ENCODE measurements at places on chromosomes 4 and X.

GRCh38 chr4:76690011-76690905, 207.7 kb downstream of the SOWAHB start:
- DNase-seq: no peak

DNA sequence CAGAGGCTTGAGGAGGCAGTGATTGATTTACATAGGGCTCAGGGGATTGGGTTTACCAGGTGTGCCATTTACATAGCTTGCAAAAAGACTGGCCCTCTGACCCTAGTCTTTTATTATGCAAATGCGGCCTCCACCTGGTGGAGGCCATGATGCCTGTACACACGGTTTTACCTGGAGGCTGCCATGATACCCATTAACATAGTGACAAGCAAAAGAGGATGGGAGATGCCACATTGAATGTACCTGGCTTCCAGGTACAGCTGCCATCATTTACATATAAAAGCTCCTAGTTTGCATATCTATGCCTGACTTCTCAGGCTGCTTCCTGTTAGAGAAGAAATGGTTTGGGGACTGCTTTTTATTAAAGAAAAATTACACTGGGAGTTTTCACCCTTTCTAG, 72.0 kb downstream of the NEXMIF start:
- no peak for DNase-seq

GRCh38 chr4:48718818-48719465, 61.1 kb downstream of the FRYL start:
- DNase-seq: no peak

GRCh38 chr4:112031712-112032328, 113.4 kb upstream of the FAM241A start:
- DNase-seq: peak; percentile 65

- DNase-seq: no peak
Observed at GRCh38 chr4:139567159-139567870, 11.3 kb upstream of the SETD7 start.

GRCh38 chr4:62670514-62670913, 1470.4 kb downstream of the ADGRL3 start:
- DNase-seq: no peak

DNA sequence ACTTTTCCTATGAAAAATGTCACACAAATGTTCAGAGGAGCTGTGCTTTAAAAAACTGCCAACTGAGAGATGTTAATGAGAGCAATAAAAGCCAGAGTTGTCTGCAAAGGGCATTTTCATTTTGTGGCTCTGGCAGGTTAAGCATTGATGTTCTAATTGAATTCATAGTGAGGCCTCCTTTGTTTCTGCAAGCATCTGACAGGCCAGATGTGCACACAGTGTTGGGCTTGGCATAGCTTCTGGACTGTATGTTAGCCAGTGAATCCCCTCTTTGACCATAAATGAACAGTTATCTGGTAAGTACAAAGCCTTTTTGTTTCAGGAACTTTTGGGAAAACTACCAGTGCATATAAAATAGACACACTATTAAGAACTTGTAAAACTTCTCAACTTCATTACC, 81.9 kb downstream of the JADE3 start:
- no peak for DNase-seq

GRCh38 chr4:146998157-146998556, 52.5 kb upstream of the TTC29 start:
- DNase-seq: no peak

DNA sequence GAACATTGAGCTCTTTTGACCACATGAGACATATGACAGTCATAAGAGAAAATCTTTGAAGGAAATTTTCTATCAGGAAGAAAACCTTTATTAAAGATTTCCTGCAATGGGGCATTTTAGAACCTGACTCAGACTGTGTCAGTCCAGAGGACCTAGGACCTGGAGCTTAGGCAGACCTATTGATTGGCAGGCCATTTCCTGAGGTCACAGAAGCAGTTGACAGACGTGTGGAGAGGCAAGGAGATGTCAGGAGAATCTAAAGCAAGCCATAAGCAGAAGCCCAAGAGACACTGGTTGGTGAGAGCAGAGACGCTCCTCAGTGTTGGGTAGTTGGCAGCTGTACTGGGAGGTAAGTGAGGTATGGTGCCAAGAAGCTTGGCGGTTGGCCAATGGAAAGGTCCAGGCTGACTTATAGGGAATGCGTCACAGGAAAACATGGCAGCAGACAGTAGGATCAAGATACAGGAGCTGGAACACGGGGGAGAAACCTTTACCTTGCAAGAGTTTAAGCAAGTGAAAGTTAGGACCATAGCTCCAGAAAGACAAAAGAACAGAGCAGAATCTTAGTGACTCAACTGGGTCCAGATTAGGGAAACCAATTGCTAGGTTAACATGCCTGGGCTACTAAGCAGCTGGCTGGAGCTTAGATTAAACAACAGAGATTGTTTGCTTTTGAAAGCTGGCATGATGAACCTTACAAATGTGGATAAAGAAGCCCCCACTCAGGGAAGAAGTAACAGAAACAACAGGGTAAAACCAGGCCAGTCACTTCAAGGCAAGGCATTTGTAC, 18.6 kb downstream of the PALLD start:
- no peak for DNase-seq

GRCh38 chr4:120704538-120704937, 218.0 kb downstream of the PRDM5 start:
- DNase-seq: no peak

Data from hematopoietic multipotent progenitor cell treated with erythropoietin and hydrocortisone succinate and interleukin-3 and kit ligand, for 8 days (in vitro differentiated cells).